A549 treated with ZK216348 at 1 μM for 4 hours (cell line): ENCODE measurements at places on chromosomes 6 and 20. TPM values are rescaled to one million over a fixed set of nuclear protein-coding genes. Genes with fewer than 3 reads are reported as not detected.

WFDC2 gene
- not detected in 5 replicates for total RNA-seq

DBNDD2 gene
- total RNA-seq: 25.4 to 28.8 TPM (median 27.3 TPM) in 5 replicates

RGS17 gene
- total RNA-seq: 3.2 to 8.4 TPM (median 7.3 TPM) in 5 replicates

SMPD2 gene
- 14.2 to 16.3 TPM (median 14.7 TPM) in 5 replicates for total RNA-seq

SLC4A11 gene
- 3.6 to 9.5 TPM (median 6.9 TPM) in 5 replicates for total RNA-seq

HDDC2 gene
- total RNA-seq: 90.9 to 99.3 TPM (median 92.7 TPM) in 5 replicates

PACSIN1 gene
- 0.06 to 0.17 TPM in 2 of 5 replicates, not detected in the others for total RNA-seq
